GOT3 (cell line): ENCODE measurements at places on chromosomes 2 and 18.
A peak's percentile ranks its signal among the peaks of the same experiment; 100 is the strongest.

DNA sequence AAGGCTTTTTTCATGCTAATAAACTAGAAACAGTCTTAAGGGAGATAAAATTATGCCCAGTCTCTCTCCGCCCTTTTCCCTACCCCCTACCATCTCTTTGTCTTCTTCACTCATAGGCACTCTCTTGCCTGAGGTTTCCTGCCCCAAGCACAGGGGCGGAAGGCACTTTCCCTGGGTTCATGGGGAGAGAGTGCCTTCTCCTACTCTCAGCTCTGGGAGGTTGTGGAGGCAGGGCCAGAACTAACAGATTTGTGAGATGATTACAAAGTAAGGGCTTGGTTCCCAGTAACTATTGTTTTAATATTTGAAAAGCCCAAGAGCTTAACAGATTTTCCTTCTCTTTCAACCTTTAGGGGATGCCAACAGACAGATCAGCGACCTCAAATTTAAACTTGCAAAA lies 26.1 kb upstream of the RBM44 start:
- DNase-seq: no peak

DNA sequence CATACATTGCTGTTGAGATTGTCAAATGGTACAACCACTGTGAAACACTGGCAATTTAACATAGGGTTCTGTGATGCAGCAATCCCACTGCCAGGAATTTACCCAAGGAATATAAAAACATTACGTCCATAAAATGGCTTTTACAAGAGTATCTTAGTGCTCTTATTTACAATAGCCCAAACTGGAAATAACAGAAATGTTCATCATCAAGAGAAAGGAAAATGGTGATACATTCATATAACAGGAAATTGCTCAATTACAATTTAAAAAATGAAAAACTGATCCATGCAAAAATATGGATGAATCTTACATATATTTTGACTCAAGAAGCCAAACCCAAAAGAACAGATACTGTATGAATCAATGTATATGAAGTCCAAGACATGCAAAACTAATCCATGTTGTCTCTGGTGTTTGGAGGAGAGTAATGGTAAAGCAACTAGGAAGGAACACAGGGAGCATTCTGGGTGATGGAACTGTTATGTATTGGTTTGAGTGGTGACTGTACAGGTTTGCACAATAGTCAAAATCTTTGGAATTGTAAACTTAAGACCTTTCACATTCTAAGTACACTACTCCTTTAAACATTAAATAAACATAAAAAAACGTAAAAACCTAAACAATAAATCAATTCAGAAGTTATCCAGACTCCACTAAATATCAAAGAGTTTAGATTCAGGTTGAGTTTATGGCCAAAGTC lies 104.8 kb upstream of the WDR75 start:
- DNase-seq: no peak

DNA sequence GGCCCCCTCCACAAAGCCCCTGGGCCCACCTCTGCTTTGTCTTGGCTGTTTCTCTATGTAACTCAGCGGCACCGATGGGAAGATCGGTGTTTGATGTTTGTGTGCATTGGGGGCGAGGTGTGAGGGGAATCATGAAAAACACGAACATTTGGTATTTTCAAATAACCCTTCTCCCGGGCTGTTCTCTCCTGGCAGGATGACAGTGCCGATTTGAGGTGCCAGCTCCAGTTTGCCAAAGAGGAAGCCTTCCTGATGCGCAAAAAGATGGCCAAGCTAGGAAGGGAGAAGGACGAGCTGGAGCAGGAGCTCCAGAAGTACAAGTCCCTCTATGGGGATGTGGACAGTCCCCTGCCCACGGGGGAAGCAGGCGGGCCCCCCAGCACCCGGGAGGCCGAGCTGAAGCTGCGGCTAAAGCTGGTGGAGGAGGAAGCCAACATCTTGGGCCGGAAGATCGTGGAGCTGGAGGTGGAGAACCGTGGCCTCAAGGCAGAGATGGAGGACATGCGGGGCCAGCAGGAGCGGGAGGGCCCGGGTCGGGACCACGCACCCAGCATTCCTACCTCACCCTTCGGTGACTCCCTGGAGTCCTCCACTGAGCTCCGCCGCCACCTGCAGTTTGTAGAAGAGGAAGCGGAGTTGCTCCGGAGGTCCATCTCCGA lies 78.1 kb downstream of the MTCL1 start:
- no peak for DNase-seq

GRCh38 chr2:120238728-120239487 lies 13.7 kb upstream of the RALB start:
- peak; percentile 7 for DNase-seq

- DNase-seq: no peak
Measured at GRCh38 chr18:78995740-78996395, 16.2 kb downstream of the SALL3 start.

- DNase-seq: no peak
Measured at GRCh38 chr2:237262838-237263771, 150.9 kb downstream of the COL6A3 start.

- DNase-seq: no peak
Measured at GRCh38 chr2:48448274-48449061, 81.5 kb upstream of the STON1 start.

DNA sequence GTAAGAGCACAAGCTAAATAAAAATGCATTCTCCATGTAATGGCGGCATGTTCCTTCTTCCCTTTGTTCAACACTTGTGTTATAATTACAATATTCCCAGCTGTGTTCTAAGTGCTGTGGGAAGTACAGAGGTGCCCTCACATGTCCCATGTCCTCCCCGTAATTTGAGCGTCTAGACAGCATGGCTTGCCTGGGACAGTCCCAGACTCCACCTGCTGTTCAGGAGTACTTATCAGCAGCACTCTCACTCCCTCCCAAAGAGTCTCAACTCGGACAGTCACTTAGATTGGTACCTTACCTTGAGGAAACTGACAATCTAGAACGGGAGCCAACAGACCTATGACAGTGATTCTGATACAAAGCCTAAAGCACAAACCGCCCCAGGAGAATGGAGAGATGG lies 370.5 kb downstream of the EIPR1 start:
- DNase-seq: no peak

- no peak for DNase-seq
Measured at GRCh38 chr2:177857538-177857937, 215.0 kb downstream of the PDE11A start.

- DNase-seq: no peak
Measured at GRCh38 chr2:28463893-28464292, 32.0 kb upstream of the PLB1 start.

DNA sequence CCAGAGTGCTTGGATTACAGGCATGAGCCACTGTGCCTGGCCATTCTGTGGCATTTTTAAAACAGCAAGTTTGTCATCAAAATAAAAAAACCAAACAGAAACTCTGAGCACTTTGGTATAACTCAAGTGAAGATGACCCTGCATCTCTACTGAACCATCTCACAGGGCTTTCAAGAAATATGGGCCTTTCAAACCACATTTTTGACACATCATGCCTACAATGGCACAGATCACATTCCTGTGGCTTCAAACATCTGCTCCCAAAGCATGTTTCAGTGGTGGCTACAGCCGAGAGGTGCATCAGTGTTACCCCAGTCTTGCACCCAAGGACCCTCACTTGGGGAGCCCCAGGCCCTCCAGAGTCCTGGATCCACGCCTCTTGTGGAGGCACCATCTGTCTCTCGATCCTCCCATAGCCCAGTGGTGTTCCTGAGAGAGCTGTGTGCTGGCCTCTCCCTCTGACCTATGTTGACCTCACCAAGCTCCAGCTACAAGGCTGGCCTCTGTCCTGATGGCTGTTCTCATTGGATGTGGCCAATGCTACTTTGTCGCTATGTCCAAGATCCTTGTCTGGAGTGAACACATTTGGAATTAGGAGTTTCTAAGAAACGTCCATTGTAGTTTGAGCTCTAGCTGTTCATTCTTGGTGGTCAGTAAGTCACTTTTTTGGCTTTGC lies 55.2 kb upstream of the RALBP1 start:
- no peak for DNase-seq

DNA sequence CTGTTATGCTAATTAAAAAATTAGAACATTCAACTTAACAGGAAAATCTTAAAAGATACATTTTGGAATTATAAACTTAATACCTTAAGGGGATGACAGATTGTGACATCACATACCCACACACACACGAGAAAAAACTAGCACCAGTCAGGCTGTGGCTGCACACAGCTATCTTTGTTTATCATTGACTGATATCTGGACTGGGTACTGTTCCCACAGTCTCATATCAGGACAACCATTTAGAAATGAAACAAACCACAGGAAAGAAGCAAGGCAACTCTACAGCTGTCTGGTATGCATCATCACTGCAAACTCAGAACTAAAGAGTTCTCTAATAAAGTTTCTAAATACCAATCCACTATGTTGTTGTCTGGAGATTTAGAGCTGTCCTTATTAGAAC lies 210.9 kb upstream of the SMAD7 start:
- DNase-seq: no peak

DNA sequence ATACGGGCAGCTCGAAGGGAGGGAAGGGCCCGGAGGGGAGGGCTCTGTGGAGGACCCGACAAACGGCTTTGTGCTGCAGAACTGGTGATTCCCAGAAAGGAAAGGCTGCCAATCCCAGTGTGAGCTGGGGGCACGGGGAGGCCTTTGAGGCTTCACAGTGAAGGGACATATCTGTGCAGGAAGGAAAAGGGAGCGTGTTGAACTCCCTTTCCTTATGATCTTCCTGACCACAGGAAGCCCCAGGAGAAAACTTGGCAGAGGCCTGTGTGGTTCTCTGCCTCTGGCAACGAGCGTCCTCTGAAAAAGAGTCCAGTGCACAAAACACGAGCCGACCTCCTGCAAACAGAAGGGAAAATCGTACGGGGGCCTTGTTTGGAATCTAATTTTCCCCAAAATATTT lies 683.5 kb upstream of the SALL3 start:
- DNase-seq: no peak

DNA sequence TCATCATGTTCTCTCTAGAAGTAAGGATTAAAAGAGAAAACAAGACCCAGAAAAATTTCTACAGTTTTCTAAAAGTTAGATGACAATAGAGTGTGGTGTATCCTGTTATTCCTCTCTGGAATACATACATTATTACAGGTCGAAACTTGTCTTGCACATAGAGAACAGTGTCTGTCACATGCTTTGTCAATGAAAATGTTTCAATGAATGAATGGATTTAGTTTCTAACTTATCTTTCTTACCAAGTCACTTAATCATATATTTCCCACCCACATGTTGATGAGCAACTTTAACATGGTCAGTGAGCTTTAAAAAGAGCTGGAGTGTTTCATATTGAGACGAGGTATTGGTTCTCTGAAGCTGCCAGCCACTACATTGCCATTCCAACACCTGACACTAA lies 4.3 kb downstream of the DSG4 start:
- no peak for DNase-seq

- no peak for DNase-seq
Measured at GRCh38 chr18:47204908-47205522, 28.9 kb upstream of the IER3IP1 start.

DNA sequence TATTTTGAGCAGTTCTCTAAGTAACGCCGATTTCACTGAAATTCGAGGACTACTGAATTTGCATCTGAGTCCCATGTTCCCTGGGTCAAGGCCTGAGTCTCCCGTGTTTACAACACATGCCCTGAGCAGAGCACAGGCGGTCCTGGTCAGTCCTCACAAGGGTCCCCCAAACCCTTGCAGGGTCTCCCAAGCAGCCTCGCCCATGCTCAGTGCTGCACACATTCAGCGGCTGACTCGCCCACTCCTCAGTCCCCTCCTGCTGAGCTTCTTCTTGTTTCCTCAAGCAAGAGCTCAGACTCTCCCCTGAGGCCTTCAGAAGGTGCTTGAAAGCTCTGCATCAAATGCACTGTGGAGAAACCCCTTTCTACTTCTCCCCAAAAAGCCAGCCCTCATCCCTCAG lies 114.6 kb downstream of the INHBB start:
- DNase-seq: no peak
